Daoy (cell line): ENCODE measurements at places on chromosomes 16 and 17. TPM values are rescaled to one million over a fixed set of nuclear protein-coding genes. Genes with fewer than 3 reads are reported as not detected.

Gene NLRC5
- 6.5 and 9.0 TPM in 2 replicates for total RNA-seq

Gene RAMP2
- total RNA-seq, result 2.7 TPM in 1 of 2 replicates, not detected in the other

Gene TP53TG3F
- total RNA-seq, result 0.29 TPM in 1 of 2 replicates, not detected in the other

Gene TMEM220
- total RNA-seq, result 0.17 TPM in 1 of 2 replicates, not detected in the other

Gene EVPLL
- not detected in 2 replicates for total RNA-seq

Gene CD300E
- not detected in 2 replicates for total RNA-seq

Gene GPR139
- not detected in 2 replicates for total RNA-seq

Gene FOXO3B
- total RNA-seq, result 4.9 and 5.8 TPM in 2 replicates

Gene CACNG1
- not detected in 2 replicates for total RNA-seq

Gene ALOX15B
- not detected in 2 replicates for total RNA-seq

Gene ITGA2B
- total RNA-seq, result 0.46 TPM in 1 of 2 replicates, not detected in the other

Gene SCN4A
- total RNA-seq, result 0.06 TPM in 1 of 2 replicates, not detected in the other

Gene NPIPA7
- total RNA-seq, result 0.33 and 2.9 TPM in 2 replicates

Gene ICAM2
- total RNA-seq, result 5.0 and 7.7 TPM in 2 replicates

Gene KLHL36
- 17.0 and 20.5 TPM in 2 replicates for total RNA-seq

Gene HES7
- total RNA-seq, result 0.40 and 0.92 TPM in 2 replicates

Gene KRT9
- total RNA-seq, result not detected in 2 replicates

Gene PPY
- total RNA-seq, result not detected in 2 replicates

Gene LIMD2
- 32.3 and 41.7 TPM in 2 replicates for total RNA-seq

Gene ST6GALNAC1
- not detected in 2 replicates for total RNA-seq

Gene CCDC43
- 55.5 and 57.0 TPM in 2 replicates for total RNA-seq

Gene CYLD
- 21.1 and 29.3 TPM in 2 replicates for total RNA-seq

Gene OTOA
- total RNA-seq, result not detected in 2 replicates

Gene GRIN2C
- total RNA-seq, result not detected in 2 replicates

Gene KDM6B
- total RNA-seq, result 0.11 and 0.60 TPM in 2 replicates

Gene CES3
- 0.29 TPM in 1 of 2 replicates, not detected in the other for total RNA-seq

Gene SEZ6L2
- total RNA-seq, result 2.6 and 27.0 TPM in 2 replicates
